Ureter (tissue), 1 donor: ENCODE measurements at places on chromosomes 12 and 14. TPM values are rescaled to one million over a fixed set of nuclear protein-coding genes. Genes with fewer than 3 reads are reported as not detected.

Gene ASCL1
- total RNA-seq: not detected

Gene PROX2
- 0.13 TPM for total RNA-seq

Gene CLEC1B
- not detected for total RNA-seq

Gene SYT1
- 12.3 TPM for total RNA-seq

Gene TAS2R50
- total RNA-seq: 7.2 TPM

Gene ZC2HC1C
- 3.0 TPM for total RNA-seq

Gene IGF1
- 9.2 TPM for total RNA-seq

Gene GPR132
- total RNA-seq: 1.5 TPM

Gene PPM1H
- total RNA-seq: 16.2 TPM

Gene RASSF3
- 42.6 TPM for total RNA-seq

Gene FLRT2
- total RNA-seq: 25.5 TPM

Gene TRHDE
- 12.1 TPM for total RNA-seq

Gene FAM186B
- 1.2 TPM for total RNA-seq

Gene DAO
- not detected for total RNA-seq

Gene ZFYVE1
- total RNA-seq: 16.9 TPM

Gene CCDC177
- total RNA-seq: not detected
